NCI-H345 (cell line): ENCODE measurements at places on chromosomes 1 and 21.

DNA sequence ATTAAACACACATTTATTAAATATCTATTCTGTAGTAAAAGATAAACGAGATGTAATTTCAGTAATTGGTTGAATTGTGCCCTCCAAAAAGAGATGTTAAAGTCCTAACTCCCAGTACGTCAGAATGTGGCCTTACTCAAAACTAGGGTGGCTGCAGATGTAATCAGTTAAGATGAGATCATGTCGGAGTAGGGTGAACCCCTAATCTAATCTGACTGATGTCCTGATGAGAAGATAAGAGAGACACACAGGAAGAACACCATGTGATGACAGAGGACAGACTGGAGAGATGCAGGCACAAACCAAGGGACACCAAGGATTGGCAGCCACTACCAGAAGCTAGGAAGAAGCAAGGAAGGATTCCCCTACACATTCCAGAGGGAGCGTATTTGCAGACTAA lies 104.1 kb downstream of the SLC25A24 start:
- DNase-seq = no peak

- no peak for DNase-seq
Observed at GRCh38 chr1:50747394-50747793, 212.7 kb downstream of the FAF1 start.

- DNase-seq = peak; percentile 43
Observed at GRCh38 chr1:39091845-39092645, 65.9 kb downstream of the NDUFS5 start.

GRCh38 chr1:229470406-229471043 lies 36.6 kb upstream of the ACTA1 start:
- no peak for DNase-seq

GRCh38 chr1:218617986-218618385 lies 272.9 kb downstream of the TGFB2 start:
- DNase-seq = no peak

- peak; percentile 58 for DNase-seq
Observed at GRCh38 chr1:21669258-21670058, at the start of gene RAP1GAP. TSS of gene RAP1GAP (minus strand) at chr1:21669357. CDS start at chr1:21620032, 49,325 bp downstream.

GRCh38 chr1:61490924-61491323 lies 234.0 kb downstream of the TM2D1 start:
- DNase-seq = no peak

DNA sequence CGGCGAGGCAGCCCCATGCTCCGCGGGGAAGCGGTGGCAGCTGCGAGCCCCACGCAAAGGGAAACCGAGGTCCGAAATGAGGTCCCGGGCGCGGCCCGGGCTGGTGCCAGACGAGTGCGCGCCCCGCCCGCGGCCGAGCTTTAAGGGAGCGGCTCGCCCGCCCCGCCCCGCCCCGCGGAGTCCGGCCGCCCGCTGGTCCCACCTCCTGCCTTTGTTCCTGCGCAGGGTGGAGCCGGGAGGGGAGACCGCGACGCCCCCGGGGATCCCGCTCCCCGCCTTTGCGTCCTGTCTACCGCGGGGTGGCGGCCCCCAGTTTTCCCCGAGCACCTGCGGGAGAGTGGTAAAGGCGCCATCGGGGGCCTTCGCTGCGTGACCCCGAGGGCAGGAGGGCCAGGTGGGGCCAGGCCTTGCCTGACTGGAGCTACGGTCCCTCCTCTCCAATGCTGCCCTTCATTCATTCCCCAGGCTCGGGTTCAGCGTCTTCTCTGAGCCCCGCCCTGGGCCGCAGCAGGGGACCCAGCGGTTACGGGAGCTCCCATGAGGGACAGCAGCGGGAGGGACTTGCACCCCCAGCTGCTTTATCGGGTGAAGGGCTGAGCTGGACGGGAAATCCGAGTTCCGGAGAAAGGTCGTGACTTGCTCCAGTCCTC lies at the start of gene HES2:
HES2 (minus strand) TSS at position 116 of the 650 bp plus-strand sequence; CDS start at position 17, 99 bp downstream.
- no peak for DNase-seq

GRCh38 chr1:180627411-180627810 lies 4.4 kb upstream of the XPR1 start:
- no peak for DNase-seq
